ENCODE measurements at places on chromosomes 7 and 10.

DNA sequence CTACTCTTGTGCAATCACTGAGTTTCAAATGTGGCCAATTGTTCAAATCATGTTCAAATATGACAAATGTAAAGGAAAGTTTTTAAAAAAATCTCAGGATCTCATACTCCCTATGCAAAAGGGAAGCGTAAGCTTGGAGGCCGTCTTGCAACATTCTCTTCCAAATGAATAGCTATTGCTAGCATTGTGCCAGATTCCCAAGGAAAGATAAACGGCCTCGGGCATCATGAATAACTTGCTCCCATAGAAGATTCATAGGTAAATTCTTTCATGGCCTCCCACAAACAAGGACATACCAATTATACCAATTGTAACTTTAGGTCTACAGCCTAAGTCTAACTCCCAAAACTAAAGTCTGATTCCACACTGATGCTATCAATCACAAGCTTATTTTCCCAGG is 416.9 kb downstream of the THSD7A start:
- no peak for DNase-seq

DNA sequence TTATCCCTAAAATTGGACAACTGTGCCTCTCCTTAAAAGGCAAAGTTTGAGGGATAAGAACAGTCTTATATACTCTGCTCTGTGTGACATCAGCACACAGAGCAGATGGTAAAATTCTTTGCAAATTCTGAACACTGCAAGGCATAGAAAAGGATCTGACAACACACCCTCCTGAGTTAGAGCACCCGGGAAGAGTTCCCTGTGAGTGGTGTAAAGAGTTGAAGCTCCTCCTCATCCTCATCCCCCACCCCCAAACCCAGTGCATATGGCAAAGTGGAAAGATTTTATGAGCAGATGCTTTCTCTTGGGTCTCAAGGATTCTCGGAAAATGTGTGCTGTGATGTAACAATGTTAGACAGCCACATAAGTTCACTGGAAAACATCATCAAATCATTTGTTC is 40.0 kb upstream of the DGKI start:
- no peak for DNase-seq

DNA sequence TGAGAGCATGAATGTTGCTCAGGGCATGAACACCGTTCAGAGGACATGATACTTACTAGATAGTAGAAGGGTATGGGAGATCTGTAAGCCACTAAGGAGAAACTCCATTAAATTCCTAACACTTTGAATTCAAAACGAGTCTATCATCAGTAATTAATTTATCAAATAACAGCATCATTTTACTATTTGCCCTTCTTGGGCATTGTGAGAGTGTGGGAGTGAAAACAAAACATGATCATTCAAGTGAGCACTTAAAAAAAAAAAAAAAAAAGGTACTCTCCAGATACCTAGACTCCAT is 20.5 kb upstream of the ASB15 start:
- no peak for DNase-seq

DNA sequence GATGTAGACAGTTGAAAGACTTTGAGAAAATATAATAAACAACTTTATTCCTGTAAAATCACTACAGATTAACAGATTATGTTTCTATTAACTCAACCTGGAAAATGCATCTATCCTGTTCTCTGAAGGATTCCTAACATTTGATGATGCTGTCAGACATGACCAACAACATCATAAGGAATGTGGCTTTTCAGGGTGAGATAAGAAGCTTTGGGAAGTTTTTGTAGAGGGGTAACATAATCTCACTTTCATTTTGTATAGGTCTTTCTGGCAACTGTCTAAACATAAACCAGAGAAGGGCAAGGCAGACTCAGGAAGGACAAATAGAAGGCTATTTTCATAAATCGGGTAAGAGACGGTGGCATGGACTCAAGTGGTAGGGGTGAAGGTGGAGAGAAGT is 112.2 kb downstream of the TES start:
- no peak for DNase-seq

- DNase-seq: no peak
These were observed 149.1 kb downstream of the MAPK8 start for GRCh38 chr10:48455392-48456151.

DNA sequence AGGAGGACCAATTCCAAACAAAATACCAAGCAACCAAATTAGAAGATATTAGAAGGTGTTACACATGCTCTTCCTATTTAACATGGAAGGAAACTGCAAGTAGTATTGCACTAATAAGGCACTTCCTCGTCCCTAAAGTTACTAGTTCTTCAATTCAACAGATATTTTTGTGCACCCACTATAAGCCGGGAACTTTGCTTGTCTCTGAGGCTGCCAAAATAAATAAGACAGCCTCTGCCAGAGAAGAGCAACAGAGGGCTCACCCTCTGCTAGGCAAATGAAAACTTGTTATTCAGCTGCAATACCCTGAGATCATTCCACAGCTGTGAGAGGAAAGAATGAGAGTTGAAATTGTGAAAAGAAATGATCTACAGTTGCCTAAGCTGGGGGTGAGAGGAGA is 37.4 kb upstream of the GSAP start:
- no peak for DNase-seq

GRCh38 chr10:27820637-27821036 is 75.0 kb upstream of the MKX start:
- DNase-seq: no peak

- peak; percentile 4 for DNase-seq
These were observed 38.3 kb downstream of the LYZL2 start for GRCh38 chr10:30591249-30591670.

- no peak for DNase-seq
These were observed 455.0 kb downstream of the GFRA1 start for GRCh38 chr10:115818012-115818411.

GRCh38 chr7:55056577-55057480 is 38.0 kb downstream of the EGFR start:
- no peak for DNase-seq

DNA sequence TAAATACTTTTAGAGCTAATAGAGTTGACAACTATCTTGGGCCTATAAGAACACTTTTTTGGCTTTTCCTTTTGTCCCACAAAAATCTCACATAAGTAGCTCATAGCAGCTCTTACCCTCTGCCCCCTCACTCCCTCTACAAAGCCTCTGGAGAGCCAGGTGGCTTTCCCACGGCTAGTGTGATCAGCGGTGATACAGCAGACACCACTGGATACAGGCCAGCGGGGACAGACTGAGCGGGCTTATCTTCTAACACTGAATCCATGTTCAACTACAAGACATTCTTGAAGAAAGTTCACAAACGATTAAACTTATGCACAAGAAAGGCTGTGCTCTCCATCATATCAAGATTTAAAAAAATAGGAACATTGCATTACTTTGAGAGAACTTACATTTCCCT is 377.2 kb downstream of the PARD3 start:
- DNase-seq: no peak

- DNase-seq: no peak
These were observed 4.8 kb upstream of the RAPGEF5 start for GRCh38 chr7:22361795-22362194.

- DNase-seq: no peak
These were observed 100.1 kb downstream of the HIP1 start for GRCh38 chr7:75638594-75639070.

DNA sequence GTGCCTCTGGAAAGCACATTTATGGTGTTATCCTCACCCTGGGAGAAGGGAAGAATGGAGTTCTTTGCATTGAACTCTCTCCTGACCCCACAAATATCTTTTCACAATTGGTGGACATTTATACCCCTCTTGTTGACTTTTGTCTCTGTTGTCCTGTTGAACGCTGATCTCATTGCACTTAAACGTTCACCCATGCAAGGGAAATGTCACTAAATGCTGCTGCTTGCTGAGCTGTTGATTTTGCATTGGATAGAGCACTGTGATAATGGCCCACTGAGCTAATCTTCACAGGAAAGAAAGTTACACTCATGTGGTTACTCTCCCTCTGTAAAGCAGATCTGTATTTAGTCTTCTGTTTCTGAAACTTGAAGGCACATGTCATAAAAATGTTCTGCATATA is 133.4 kb downstream of the FZD1 start:
- no peak for DNase-seq

DNA sequence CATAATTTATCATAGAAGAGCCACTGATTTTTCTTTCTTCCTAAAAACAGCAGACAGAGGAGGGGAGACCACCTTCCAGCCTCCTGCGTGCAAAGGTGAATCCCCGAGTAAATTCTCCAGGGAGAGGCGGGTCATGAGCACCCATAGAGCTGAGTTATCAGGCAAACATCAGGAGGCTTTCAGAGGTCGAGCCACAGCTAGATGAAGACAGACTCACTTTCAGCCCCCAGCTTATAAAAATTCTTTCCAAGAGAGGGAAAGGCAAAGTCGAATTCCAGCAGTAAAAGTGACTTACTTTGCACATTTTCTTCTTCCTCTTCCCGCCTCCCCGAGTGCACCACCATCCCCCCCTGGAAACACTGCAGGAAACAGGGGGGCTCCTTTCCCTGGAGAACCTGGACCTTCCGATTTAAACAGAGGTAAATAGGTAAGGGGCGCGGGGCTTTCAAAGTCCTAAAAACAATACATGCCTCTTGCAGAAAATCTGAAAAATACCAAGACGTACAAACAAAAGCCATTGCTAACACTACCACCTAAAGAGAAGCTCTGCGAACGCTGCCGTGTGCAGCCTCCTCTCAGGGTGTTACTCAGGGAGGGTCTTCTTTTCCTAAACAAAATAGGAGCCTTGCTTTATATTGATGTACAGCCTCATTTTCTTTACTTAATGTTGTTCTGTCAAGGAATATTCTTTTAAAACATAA is 163.8 kb downstream of the SVIL start:
- no peak for DNase-seq

- DNase-seq: no peak
These were observed 2.0 kb downstream of the PPP1R17 start for GRCh38 chr7:31688996-31689395.

GRCh38 chr10:119379466-119380071 is 162.9 kb downstream of the RGS10 start:
- no peak for DNase-seq

- DNase-seq: no peak
These were observed 747.4 kb upstream of the VSTM2A start for GRCh38 chr7:53794816-53795215.

DNA sequence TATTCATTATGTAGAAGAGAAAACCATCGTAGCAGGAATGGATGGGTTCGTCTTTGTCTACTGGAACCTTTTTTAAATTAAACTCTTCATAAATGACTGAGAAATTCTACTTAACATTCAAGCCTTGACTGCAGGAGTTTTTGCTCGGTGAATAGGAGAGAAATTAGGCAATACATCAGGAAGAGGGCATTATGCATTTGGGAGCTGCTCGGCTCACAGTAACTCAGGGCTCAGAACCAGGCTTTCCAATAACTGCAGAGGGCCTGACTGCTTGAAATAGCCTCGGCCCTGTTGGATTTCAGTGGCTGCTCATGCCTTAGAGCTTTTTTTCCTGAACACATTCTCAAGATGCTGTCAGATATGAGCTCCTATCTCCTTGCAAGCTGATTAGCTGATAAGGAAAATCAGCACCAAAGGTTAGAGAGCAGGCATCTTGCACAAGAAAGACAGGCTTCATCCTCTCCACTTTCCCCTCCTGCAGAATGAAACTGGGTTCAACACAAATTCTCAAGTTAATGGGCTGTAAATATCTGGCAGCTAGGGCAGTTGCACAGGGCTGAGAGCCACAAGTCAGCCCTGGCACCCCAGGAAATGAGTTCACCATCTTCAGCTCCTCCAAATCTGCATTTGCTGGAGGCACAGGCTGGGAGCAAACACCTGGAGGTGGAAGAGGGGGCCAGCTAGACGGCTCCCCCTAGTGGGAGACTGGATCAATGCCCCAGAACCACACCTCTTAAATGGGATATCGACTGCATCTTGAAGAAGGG is 24.3 kb downstream of the TECTB start:
- DNase-seq: no peak

GRCh38 chr7:130595986-130596385 is 72.6 kb downstream of the COPG2 start:
- DNase-seq: no peak

DNA sequence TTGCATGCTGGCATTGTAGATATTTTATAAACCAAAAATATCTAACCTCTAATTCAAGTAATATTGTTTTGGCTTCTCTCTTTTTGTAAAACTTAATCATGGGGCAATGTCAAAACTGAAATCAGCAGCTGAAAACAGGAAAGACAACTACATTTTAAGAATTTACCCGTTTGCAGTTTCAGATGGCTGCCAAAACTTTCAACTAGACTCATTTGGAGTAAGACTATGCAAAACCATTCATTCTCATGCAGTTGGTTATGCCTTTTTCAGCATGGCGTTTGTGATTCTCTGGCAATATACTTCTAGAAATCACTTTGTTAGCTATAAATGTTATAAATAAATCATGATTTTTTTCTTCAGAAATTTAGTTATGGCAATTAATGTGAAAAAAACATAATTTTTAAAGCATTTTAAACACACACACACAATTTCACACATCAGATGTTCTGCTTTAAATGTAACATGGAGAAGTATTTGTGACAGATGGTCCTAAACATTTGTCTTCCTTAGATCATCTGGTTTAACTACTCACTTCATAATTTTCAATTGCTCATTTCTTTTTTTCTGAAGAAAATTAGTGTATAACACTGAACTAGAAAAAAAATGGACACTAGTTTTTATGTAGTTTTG is 116.4 kb downstream of the ITGB8 start:
- no peak for DNase-seq

- no peak for DNase-seq
These were observed 17.9 kb downstream of the ADCYAP1R1 start for GRCh38 chr7:31069860-31070555.

- DNase-seq: no peak
These were observed 85.8 kb downstream of the TCF7L2 start for GRCh38 chr10:113035732-113036312.

- DNase-seq: no peak
These were observed 471.4 kb downstream of the ADRA2A start for GRCh38 chr10:111548084-111548726.
